ENCODE measurements at places on chromosomes 6 and 20.

DNA sequence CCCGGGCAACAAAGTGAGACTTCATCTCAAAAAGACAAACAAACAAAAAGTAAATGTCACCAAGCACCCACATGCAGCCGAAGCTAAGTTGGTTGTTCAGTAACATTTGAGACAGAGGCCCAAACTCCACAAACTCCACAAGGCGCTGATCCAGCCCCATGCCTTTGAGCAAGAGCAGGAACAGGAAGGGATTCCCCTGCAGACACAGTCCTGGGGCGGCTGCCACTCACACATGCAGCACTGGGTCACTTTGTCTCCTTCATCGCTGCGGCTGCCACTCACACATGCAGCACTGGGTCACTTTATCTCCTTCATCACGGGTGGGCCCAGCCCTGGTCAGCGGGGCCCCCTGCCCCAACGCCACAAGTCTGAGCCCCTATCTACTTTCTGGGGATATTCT lies 246.9 kb upstream of the RREB1 start:
- DNase-seq, result no peak

GRCh38 chr20:46030284-46031013 lies 1.4 kb downstream of the SLC12A5 start:
- no peak for DNase-seq

DNA sequence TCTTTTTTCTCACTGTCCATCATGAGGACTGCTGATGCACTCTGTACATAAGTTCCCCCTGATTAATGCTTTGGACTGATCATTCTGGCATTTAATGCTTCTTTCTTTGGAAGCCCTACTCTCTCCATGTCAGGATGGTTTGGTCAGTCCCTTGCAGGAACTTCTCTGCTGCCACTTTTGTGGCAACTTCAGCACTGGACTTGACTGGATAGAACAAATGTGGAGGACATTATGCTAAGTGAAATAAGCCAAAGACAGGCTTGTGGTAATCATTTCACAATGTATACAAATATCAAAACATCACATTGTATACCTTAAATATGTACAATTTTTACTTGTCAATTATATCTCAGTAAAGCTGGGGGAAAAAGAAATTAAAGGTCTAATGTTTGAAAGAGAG lies 12.2 kb upstream of the BRPF3 start:
- no peak for DNase-seq

DNA sequence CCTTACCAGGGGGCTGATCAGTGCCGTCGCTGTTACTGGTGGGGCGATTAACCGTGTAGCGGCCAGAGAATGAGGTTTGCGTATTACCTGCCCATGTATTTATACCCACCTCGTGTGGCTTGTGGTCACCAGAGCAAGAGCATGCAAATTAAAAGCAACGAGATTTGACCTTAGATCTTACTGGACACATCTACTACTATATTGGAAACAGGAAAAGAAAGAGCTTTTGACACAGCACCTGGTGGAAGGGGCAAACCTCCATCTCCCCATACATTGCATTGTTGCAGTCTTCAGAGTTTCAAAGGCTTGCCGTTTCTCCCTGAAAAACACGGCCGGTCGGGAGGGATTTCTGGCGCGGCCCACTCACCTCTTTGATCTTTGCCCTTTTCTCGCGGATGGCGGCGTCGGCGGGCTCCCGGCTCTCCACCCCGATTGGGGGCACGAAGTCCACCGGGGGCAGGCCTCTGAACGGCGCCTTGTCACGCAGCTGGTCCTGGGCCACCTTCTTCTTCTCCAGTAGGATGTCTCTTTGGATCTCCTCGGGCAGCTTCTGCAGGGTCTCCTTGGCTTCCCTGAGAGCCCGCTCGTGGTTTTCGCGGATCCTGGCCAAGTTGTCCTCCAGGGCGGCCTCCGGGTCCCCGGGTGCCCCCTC lies 1.3 kb downstream of the MAN1A1 start:
- no peak for DNase-seq

DNA sequence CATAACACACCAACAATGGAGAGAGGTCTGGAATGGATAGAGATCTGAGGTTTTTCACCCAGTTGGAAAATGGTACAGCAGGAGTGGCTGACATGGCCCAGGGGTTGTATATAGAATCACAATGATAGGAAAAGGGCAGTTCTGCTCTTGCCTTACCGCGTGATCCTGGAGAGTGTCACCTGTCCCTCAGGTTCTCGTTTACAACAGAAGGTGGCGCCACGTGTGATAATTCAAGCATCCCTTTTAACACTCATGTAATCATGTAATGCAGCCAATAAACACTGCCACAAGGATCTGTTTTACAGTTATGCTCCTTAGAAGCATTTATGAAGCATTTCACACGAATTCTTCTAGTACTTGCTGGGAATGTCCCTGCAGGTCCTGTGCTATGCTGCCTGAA lies 12.9 kb upstream of the WFDC2 start:
- peak; percentile 51 for DNase-seq

GRCh38 chr20:51583073-51583472 lies 40.6 kb upstream of the NFATC2 start:
- no peak for DNase-seq

DNA sequence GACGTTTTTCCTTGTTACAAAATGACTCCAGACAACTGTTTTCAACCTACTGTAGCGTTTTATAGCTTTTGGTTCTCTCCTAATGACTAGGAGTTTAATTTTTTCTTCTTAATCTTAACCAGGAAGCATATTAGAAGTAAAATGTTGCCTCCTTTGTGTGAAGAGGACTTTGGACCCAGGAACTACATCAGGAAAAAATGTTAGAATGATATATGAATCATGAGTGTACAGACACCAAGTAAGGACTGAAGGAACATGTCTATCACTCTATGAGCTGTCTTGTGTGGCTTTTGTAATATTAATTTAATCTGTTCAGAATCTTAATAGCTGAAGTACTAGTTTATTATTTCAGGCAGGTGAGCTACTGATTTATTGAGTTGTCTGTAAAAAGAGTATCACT lies 71.0 kb upstream of the MARCKS start:
- no peak for DNase-seq

- no peak for DNase-seq
Observed at GRCh38 chr6:11632795-11633511, 95.4 kb downstream of the TMEM170B start.

GRCh38 chr6:73640179-73640750 lies 13.5 kb downstream of the SLC17A5 start:
- no peak for DNase-seq

GRCh38 chr6:113488061-113488460 lies 369.1 kb upstream of the MARCKS start:
- DNase-seq, result no peak

GRCh38 chr6:21694168-21694567 lies 100.6 kb downstream of the SOX4 start:
- no peak for DNase-seq

GRCh38 chr6:146359131-146359530 lies 184.5 kb upstream of the RAB32 start:
- DNase-seq, result no peak

- no peak for DNase-seq
Observed at GRCh38 chr6:166977621-166978525, 21.3 kb upstream of the CEP43 start.

DNA sequence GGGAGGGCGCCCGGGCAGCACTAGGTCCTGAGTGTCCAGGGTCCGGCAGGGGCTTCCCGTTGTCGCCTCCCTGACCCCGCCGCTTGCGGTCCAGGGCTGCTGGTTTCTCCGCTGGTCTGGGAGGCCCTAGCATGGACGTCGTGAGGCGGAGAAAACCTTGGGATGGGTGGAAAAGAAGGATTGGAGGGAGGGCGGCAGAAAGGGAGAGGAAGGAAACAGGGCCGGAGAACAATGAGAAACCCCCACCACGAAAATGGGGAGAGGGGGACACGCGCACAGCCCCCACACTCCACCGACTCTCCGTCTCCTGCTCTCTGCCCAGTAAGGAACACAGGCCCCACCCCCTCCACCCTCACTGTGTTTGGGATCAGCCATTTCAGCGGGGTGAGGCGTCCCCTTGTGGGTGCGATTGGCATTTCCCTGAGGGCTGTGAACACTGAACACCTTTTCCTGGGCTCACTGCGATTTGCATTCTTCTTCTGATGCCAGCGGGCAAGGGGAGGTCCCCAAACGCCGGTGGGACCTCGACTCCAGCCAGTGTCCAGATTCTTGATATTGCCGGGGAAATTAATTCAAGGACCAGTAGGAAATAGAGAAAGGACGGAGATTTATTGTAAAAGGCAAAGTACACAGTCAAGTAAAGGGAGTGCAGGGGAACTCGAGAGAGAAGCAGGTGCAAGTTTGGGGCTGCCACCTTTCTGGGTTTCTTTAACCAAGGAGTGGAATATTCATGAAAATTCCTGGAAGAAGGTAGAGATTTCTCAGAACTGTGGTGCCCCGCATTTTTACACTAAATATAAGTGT lies 3.3 kb upstream of the RAET1G start:
- peak; percentile 55 for DNase-seq

GRCh38 chr20:16615199-16615598 lies 42.0 kb upstream of the KIF16B start:
- DNase-seq, result no peak

DNA sequence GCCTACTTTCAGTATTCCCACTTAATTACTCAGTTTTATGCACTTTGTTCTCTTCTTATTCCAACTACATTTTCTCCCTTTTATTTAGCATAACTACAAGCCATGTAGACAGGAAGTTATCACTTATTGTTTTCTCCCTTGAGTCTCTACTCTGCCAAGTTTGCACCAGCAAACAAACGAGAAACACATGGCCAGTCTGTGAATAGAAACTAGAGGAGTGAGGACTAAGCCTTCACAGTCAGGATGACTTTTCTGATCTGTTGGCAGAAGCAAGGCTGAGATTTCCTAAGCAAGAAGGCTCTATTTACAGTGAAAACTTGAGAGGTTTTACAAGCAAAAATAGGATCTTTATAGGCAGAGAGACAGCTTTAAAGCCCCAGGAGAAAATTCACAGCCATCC lies 69.8 kb upstream of the TINAG start:
- no peak for DNase-seq

GRCh38 chr6:87754828-87755227 lies 52.8 kb upstream of the AKIRIN2 start:
- DNase-seq, result no peak

DNA sequence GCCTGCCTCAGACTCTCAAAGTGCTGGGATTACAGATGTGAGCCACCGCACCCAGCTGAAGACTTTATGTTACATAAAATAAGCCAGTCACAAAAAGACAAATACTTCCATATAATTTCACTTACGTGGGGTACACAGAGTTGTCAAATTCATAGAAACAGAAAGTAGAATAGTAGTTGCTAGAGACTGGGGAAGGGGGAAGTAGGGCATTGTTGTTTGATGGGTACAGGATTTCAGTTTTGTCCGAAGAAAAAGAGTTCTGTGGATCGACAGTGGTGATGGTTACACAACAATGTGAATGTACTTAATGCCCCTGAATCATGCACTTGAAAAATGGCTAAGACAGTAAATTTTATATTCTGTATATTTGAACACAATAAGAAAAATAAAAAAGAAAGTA lies 41.6 kb upstream of the ANKEF1 start:
- no peak for DNase-seq

GRCh38 chr6:49499126-49499525 lies 597 bp upstream of the GLYATL3 start:
- DNase-seq, result no peak

DNA sequence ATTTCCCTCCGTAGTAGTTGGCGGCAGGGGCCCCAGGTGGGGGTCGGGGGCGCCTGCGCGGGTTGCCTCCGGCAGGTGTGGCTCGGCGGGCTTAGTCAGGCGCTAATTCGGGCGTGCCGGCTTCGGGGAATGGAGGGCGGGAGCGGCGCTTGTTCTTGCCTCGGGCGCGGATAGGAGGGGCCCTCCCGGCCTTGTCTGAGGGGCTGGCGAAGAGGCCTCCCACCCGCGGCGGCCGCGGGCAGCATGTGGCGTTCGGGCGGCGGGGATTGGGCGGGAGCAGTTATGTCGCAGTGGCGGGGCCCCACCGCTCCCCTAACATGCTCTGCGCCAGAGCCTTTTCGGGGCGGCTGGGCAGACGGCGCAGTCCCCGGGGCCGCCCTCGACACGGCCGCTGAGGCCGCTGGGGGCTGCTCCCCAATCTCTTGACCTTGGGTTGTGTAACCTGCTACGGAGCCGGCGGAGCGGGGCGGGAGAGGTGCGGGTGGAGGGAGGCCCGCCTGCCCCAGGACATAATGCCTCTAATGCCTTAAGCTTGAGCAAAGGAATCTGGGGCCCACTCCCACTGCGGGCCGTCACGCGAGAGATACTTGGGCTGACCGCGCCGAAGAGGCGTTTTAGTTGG lies 1.1 kb downstream of the AMD1 start:
- DNase-seq, result no peak

DNA sequence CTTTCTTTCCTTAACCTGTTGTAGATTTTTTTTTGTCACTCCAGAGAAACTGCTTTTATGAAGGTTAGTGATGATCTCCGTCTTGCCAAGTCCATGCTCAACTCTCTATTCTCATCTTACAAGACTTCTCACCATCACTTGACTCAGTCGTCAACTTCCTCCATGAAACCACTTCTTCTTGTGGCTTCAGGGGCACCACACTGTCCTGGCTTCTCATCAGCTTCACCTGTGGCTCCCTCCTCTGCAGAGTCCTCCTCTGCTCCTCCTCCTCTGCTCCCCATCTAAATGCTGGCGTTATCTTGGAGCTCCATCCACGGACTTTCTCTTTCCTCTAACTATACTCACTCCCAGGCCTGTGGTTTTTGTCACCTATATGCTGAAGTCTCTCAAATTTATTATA lies 187.5 kb downstream of the BACH2 start:
- DNase-seq, result no peak

GRCh38 chr20:50472693-50473664 lies 37.2 kb upstream of the PTPN1 start:
- no peak for DNase-seq

DNA sequence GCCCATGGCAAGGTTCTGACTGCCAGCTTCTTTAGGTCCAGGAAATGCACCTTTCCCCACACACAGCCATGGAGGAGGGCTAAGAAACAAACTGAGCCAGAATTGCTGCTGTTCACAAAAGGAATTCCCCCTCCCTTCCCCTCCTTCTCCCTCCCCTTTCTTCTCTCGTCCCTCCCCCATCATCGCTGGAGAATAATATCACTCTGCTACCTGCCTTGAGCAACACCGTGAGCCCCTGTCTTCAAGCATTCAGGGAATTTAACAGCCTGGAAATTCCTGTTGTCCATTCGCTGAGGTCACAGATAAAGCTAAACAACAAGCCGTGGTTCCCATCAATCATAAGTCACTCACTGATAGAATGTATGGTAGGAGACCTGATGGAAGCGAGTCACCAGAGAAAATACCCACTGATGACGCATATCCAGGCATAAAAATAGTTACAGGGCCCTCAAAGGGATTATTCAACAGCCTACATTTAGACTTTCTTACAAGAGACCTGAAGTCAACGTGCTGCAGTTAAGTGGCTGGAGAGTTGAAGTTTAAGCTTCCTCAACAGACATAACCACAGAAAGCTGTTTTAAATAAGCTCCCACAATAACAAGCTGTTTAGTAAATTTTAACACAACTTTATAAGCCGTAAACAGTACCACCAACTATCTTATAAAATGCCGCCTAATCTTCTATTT lies 59.7 kb downstream of the HIVEP2 start:
- no peak for DNase-seq

- no peak for DNase-seq
Observed at GRCh38 chr6:170090561-170090960, 200.3 kb downstream of the DLL1 start.
